ENCODE measurements at places on chromosomes 3 and 15.
A peak's percentile ranks its signal among the peaks of the same experiment; 100 is the strongest.

- no peak for DNase-seq
Measured at GRCh38 chr3:115169808-115170207, 22.7 kb upstream of the ZBTB20 start.

GRCh38 chr15:41876689-41877088 lies 17.2 kb downstream of the SPTBN5 start:
- no peak for DNase-seq

- no peak for DNase-seq
Measured at GRCh38 chr3:102113421-102114041, 264.2 kb downstream of the NFKBIZ start.

GRCh38 chr3:9898467-9899241 lies 4.0 kb upstream of the IL17RE start:
- DNase-seq: no peak

- no peak for DNase-seq
Measured at GRCh38 chr3:2311022-2311421, 212.4 kb downstream of the CNTN4 start.

DNA sequence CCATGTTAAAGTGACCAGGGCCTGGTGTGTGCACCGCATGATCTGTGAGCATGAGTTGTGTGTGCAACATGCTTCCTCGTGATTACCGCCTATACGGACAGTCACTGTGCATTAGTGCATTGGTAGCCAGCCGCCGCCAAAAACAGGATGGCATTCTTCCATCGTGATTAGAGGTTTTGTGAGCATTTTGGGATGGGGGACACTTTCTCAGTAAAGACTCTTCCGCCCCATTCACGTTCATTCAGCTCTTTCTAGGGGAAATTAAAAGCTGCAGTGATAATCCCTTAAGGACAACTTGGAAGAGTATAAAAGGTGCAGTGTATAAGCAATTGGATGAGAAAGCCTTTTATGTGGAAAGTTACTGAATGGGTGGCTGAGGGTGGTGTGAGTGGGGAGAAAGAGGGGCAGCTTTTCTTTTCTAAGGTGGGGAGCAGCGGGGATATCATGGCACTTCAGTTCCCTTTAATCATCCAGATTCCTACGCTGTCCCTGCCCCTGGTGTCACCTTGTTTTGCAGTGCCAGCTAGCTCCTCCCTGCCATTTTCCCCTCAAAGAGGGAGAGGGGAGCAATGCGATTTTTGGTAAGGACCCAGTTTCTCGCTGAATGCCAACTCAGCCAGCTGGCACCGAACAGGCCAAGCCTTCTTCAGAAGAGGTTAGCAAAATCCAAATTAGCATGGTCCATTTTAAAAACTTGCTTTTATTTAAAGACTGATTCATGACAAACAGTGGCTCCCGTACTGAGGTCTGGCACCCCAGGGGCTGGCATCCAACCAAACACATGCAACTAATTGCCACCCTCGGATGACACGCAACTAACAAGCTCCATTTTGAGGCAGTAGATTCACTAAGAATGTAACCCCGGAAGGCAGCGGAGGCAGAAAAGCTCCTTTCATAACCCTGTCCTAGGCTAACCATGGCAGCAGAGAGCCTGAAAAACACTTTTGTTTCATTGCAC lies 447.8 kb downstream of the FHIT start:
- DNase-seq: no peak

- DNase-seq: no peak
Measured at GRCh38 chr3:85627932-85628331, 669.1 kb downstream of the CADM2 start.

DNA sequence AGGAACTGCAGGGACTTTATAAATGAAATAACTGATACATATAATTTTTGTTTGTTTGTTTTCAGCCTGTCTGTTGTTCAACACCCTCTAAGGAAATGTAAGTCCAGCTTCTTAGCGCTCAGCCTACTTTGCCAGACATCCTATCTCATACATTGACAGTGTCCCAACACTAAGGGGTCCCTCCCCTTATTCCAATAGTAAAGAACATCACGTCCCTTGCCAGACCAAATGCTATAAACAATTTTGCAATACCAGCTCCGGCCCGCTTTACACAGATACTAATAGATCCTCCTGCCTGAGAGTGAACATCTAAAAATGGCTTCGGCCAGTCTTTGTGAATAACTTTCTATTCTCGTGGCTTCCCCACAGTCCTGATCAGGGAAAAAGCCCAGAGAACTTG lies 4.5 kb upstream of the TAFA4 start:
- no peak for DNase-seq

DNA sequence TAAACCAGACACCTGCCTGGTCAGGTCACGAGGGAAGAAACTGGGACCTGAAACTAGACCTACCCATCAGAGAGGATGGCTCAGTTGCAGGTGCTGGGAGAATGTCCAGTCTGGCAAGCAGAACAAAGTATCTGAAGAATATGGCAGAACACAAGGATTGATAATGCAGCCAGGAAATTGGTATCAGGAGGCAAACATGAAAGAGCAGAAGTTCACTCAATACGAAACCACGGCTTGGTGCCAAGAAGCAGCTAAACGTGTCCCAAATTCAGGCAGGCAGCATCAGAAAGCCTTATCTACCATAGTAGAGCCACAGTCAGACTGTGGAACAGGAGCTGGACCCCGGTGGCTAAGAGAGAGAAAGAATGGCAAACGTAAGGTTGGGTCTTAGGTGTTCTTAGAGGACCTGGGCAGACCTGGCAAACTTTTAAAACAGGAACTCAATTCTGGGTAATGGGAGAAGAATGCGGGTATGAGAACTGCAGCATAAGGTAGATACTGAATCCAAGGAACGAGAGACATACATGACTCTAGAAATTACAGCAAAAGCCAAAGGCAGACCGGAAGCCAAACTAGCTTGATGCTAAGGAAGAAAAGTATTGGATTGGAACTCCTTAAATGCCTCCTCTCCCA lies 169.0 kb upstream of the NECTIN3 start:
- no peak for DNase-seq

- DNase-seq: peak; percentile 78
Measured at GRCh38 chr15:51380999-51381806, 39.7 kb downstream of the GLDN start.

DNA sequence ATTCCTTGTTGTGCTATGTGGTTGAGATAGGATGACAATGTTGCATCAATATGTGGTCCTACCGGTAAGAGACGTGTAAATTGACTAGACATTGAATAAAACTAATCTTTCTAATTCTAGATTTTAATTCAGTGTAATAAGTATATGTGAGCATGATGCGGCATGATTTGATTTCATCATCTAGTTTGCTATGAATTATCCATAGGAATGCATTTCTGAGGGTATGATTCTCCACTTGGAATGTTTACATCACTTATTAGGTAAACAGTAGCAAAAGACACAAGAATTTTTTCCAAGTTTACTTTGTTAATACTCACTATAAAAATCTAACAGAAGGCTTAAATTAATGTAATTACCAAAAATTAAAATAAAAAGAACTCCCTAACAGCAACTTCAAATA lies 353.5 kb downstream of the CADM2 start:
- DNase-seq: no peak

DNA sequence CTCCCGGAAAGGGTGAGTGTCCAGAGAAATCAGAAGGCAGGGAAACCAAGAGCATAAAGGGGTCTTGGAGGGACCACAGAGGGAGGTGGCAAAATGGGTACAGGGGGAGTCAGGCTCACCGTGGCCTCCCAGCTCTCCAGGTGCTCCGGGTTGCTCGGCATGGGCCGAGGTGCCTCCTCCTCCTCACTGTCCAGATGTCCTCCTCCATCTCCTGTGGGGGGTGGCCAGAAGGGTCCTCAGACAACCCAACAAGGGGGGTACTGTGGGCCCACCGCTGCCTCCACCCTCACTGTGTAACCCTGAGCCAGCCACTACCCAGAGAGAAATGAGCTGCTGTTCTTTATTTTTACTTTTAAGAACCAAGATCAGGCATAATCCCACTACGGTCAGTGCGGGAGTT lies 30.4 kb upstream of the OR4F6 start:
- no peak for DNase-seq

- no peak for DNase-seq
Measured at GRCh38 chr15:43552986-43553385, 35.6 kb downstream of the MAP1A start.

DNA sequence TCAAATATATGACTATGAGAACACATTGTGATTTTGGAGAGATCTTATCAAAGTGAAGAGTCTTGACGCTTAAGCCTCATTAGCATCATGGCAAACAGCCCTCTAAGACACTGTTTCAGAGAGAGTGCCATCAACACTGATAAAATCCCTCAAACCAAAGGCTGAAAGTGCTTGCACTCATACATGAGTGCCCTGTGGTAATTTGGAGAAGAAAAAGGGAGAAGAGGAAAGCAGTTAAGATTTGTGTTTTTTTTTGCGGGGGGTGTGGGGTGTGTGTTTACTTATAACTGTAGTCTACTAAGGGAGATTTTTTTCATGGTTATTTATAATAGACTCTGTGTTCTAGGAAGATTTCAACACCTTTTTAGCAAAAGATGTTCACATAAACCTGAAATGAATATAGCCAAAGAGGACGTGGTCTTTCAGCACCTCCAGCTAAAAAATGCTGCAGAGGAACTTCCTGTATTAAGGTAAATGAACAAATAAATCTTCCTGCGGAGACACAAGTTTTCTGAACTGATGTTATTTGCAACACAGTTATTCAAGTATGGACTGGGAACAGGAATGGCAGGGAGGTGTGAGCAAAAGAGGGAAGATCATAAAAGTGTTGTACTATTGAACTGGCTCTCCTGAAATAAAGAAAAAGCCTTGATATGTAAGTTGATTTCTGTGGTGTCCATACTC lies 81.9 kb upstream of the TGFBR2 start:
- DNase-seq: no peak

- peak; percentile 19 for DNase-seq
Measured at GRCh38 chr3:21587894-21588293, 163.1 kb downstream of the ZNF385D start.

DNA sequence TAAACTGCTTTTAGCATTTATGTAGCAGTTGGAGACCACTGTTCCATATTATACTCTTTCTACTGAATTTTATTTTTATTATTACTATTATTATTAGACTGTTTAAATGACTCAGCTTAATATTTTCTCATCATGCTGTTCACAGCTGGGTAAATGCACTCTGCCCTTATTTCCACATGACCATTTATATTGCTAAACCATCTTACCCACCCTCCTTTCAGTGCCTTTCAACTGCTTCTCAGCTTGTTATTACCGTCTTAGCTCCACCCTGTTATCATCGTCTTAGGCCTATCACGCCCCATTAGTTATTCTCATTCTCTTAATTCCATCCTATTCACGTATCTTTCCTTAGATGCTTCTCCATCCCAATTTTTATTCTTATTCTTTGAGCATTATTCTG lies 212.6 kb downstream of the GAP43 start:
- no peak for DNase-seq

DNA sequence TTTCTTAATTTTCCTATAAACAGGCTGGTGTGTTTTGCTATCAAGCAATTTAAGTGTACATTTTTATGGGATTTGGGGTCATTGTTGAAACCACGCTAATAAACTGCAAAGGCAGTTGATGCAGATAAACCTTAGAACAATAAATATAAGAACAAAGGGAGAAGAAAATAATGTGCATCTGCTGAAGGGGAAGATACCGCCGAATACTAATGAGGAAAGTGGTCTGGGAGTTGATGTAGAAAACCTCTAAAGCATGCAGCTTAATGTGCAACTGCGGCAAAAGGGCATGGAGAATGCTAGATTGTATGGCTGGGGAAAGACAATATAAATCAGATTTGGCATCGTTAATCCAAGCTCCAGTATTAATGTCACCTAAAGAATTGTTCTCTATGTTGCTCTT lies 29.8 kb upstream of the CHL1 start:
- no peak for DNase-seq

- no peak for DNase-seq
Measured at GRCh38 chr15:31195871-31196270, 94.3 kb upstream of the TRPM1 start.

DNA sequence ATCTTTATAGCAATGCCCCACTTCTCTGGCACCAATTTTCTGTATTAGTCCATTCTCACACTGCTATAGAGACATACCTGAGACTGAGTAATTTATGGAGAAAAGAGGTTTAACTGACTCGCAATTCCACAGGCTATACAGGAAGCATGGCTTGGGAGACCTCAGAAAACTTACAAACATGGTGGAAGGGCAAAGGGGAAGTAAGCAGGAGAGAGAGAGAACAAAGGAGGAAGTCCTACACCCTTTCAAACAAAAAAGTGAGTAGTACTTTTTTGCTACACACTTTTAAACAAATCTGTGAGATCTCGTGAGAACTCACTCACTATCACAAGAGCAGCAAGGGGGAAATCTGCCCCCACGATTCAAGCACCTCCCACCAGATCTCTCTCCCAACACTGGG lies 67.8 kb upstream of the ZBED2 start:
- no peak for DNase-seq

- DNase-seq: no peak
Measured at GRCh38 chr15:57259568-57260040, 116.7 kb upstream of the CGNL1 start.

DNA sequence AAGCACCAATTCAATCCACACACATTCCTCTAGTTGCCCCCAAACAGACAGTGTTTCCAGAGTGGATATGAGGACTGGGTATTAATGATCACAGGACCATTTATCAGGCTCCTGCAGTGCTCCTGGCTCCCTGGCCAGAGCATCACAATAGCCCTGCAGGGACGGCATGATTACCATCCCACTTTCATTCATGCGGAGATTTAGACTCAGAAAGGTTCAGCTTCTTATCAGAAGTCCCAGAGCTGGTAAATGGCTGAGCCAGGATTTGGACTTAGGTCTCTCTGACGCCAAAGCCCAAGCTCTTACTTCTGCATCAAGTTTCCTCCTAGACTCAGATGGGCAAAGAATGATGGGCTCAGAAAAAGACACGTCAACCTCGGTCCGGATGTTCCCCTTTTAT lies 2.9 kb upstream of the EPHB3 start:
- no peak for DNase-seq

DNA sequence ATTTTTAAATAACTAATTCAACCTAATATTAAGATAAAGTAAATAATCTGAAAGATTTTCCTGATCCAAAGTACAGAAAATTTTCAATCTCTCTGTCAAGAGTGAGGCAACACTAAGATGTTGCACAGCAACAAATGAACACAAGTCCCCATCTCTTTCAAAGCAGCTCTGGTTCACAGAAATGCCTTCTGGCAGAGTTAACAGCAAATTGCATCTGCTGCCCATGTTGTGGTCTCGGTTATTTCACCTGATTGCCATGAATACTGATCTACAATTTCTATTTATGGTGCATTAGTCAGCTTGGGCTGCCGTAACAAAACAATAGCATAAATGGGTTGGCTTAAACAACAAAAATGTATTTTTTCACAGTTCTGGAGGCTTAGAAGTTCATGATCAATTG lies 167.3 kb downstream of the BCHE start:
- DNase-seq: no peak

- DNase-seq: no peak
Measured at GRCh38 chr3:188562144-188562543, 408.2 kb downstream of the LPP start.
